ENCODE measurements at places on chromosomes 2 and 18.

GRCh38 chr2:31962757-31963361 lies 47.9 kb downstream of the MEMO1 start:
- no peak for DNase-seq

- no peak for DNase-seq
These were observed 2.0 kb downstream of the IHH start for GRCh38 chr2:219058541-219059374.

DNA sequence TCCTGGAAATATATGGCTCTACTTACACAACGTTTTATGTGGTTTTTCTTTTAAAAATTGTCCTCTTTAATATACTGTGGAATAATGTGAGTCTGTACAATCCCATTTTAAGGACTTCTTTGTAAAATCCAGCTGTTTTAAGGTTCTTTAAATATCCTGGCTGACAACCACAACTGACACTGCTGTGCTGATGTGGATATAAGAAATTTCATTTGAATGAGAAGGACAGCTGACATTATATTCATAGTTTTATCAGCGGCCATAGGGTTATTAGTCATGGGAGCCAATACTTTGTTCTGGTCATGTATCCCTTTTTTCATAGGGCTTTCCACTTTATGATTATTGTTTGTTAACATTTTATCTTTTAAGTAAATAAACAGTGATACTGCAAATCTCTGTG lies 169.5 kb downstream of the CAMKMT start:
- no peak for DNase-seq

- no peak for DNase-seq
These were observed 199.2 kb downstream of the TFCP2L1 start for GRCh38 chr2:121085801-121086200.

DNA sequence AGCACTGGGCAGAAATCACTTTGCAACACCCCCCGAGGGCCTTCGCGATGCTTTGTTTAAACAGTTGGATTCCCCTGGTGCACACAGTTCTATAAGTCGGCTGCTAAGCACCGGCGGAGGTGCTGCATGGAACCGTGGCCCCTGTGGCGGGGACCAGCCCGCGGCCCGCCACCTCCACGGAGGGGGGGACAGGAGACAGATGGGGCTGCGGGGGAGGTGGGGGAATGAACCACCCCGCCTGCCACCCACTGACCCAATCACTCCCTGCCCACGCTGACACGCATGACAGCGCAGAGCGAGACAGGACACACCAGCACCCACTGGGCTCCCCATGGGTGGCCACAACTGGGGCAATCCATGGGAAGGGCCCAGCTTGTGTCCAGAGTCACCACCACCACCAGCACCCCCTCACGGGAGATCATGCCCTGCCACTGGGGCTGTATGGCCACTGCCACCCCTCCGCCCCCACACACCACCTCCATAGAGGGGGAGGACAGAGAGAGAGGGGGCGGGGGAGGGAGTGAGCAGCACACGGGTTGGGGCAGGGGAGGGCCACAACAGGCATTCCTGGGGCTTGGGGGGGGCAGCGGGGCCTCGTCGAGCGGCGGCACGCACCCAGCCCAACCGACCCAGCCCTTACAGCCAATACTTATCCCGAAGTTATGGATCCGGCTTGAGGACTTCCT lies 118.3 kb upstream of the ANKRD30BL start:
- no peak for DNase-seq

DNA sequence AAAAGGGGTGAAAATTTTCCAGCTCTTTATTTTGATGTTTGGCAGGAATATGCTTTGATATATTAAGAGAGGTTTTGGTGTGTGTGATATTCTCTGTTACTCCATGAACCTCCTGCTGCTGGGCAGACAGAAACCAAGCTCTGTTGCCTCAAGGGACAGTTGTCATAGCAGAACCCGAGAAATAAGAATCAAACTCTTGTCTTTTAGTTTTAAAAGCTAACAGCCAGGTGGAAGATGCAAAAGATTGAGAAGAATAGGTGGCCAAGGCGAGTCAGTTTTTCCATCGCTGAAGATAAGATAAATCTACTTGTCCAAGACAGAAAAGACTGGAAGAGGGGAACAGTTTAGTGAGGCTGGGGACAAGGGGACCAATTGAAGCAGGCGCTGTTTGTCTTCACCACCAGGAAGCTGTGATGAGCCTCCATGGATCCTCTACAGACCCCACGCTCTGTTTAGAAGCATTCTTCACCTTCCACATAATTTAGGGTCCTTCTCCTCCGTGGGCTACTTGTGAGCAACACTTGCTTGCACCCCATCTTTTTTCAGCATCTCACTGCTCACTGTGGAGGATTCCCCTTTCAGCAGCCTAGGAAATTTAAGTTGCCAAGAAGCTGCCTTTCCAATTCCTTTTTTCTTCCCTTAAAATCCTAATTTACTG lies 23.9 kb downstream of the PMAIP1 start:
- no peak for DNase-seq

DNA sequence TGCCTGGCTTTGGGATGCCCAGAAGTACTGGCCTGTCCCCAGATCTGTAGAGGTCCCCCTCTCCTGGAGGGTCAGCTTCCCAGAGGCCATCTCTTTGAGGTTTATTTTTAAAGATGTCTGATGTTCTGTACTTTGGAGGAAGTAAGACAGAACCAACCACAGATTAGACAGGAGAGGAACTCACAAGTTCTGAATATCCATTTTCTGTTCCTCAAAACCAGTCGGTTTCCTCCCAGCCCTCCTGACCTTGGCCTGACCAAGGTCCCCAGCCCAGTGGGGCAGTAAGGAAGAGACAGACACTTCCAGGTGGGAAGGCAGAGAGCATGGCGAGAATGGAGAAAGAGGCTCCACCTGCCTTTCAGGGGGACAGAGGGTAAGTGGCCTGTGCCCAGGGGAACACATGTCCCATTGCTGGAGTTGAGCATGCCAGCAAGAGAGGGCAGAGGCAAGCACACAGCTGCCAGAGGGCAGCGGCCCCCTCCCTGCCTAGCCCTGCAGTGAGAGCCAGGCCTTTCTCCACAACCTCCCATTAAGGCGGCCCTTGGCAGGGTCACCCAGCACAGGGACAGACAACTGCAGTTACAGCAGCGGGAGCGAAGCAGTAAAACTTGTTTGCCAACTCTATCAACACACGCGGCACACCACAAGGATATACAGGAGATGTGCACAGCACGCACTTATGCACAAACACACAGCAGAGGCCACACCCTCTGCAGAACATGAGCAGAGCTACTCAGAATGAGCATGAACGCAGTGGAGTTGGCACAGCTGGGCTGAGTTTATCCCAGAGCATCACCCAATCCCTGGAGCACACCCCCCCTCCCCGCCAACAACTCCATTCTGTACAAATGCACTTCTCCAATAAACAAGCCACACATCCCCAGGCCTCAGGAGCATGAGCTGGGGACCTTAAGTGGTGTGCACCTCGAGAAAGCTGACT lies 18.5 kb upstream of the SEMA4C start:
- DNase-seq, result no peak

GRCh38 chr18:77132369-77133050 lies at the start of gene MBP:
MBP (minus strand) TSS chr18:77132783; CDS start chr18:77105261, 27,522 bp downstream.
- no peak for DNase-seq

GRCh38 chr18:46562674-46563192 lies 94.3 kb downstream of the LOXHD1 start:
- no peak for DNase-seq

- no peak for DNase-seq
These were observed 86.8 kb upstream of the SNTG2 start for GRCh38 chr2:863732-864450.

GRCh38 chr2:159904959-159905305 lies 106.9 kb upstream of the CD302 start:
- DNase-seq, result no peak

DNA sequence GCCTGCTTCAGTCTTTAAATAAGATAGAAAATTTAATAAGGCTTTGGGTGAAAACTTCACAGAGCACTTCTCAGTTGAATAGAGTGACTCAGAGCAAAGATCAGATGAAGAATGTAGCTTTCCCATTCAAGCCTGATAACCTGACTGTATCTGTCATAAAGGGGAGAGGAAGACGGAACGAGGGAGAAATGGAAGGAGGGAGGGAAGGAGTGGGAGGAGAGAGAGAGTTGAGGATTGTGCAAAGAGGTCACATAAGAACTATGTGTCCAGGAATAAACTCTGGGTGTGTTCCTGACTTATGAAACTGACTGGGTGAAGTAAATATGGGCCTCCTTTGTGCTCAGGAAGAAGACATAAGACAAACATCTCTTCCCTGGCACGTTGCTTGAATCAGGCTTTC lies 385.5 kb downstream of the LPIN1 start:
- DNase-seq, result no peak

DNA sequence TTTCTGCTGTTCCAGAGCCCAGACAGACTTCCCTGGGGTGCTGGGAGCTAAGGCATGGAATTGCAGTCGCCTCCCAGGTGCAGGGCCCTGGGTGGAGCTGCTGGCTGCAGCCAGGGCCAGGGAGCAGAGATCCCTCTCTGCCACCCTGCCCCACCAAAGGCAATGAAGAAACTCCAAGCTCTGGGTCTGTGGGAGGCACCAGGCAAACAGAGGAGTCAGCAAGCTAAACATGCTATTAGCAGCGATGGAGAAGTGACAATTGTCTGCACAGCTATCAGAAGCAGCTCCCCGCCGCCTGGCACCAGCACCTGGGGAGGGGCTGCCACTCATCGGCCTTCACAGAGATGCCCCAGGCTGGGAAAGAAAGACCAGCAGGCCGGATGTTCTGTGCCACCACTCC lies 28.0 kb upstream of the COX5B start:
- DNase-seq, result no peak

DNA sequence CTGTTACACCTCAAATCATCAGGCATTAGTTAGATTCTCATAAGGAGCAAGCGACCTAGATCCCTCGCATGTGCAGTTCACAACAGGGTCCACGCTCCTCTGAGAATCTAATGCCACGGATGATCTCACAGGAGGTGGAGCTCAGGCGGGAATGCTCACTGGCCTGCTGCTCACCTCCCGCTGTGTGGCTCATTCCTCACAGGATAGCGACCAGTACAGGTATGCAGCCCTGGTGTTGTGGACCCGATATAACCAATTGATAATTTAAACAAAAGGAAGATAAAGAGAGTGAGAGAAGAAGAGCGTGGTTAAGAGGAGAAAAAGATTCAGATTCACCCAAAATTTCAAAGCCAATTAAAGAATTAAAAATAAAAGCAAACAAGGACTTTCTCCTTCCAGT lies 20.8 kb downstream of the TLK1 start:
- DNase-seq, result no peak

- DNase-seq, result no peak
These were observed 224.4 kb upstream of the CYRIA start for GRCh38 chr2:16890081-16890480.

DNA sequence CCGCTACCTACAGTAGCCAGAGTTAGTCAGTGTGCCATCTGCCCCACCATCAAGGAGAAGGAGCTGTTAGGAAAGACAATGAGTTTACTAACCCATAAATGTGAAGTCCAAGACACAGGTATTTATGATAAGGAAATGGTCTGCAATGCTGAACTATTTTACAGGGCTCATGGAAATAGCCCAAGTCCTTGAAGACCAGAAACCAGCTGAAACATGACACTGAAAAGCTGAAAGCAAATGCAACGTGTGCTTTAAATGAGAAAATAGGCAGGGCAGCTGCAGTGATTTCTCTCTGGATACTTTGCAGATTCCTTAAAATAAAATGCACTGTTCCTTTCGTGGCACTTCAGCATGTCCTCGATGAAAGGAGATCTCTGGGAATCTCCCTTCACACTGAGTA lies 256.4 kb upstream of the TCF4 start:
- DNase-seq, result no peak

DNA sequence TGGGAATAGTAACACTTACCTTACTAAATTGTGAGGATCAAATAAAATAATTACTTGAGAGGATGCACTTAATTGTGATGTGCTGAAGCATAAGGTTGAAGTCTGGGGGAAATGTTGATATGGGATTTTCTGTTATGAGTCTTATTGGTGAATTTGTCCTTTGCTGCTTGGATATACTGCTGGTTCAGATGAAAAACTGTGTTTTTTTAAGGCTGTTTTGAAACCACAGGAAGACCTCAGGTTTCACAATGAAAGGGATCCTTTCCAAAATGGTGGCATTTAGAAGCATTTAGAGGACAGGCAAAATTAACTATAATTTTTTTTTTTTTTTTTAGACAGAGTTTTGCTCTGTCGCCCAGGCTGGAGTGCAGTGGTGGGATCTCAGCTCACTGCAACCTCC lies 34.9 kb downstream of the SPATS2L start:
- no peak for DNase-seq

DNA sequence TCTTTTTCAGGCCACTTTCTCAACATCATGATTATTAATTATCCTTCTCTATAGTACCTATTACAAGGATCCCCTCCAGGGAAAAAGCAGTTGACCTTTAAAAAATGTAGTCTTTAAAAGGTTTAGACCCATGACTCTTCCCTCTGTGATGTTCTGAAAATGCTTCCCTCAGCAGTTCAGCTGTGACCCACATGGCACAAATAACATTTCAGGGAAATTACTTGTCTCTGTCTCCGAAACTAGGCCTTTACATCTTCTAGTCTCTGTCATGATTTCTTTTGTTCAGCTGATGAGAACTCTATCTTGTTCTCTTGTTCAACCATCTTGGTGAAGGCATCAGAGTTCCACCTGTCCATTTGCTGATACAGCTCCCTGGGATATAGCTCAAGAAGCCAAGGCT lies 28.3 kb downstream of the LGALSL start:
- DNase-seq, result no peak

- DNase-seq, result no peak
These were observed 66.7 kb downstream of the DNMT3A start for GRCh38 chr2:25274868-25275574.

DNA sequence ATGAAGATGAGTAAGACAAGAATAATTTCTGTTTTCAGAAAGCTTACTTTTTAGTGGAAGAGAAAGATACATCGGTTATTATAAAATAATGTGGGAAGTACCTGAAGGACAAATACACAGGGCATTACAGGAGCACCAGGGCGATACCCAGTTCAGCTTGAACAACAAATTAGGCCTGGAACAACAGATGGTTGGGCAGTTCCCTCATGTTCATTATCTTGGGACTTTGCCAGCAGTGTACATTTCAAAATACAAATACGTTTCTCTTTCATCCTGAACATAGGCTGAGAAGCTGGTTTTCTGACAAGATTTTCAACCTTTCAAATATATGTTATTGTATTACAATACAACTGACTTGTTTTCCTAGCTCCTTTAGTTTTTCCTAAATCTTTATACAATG lies 79.6 kb downstream of the TGIF1 start:
- DNase-seq, result no peak

All from cortex of kidney (tissue), 1 donor.